ENCODE measurements at places on chromosomes 12 and 14. TPM values are rescaled to one million over a fixed set of nuclear protein-coding genes. Genes with fewer than 3 reads are reported as not detected.

The IL26 gene
- not detected for total RNA-seq

The PPTC7 gene
- total RNA-seq = 6.9 TPM

DNA sequence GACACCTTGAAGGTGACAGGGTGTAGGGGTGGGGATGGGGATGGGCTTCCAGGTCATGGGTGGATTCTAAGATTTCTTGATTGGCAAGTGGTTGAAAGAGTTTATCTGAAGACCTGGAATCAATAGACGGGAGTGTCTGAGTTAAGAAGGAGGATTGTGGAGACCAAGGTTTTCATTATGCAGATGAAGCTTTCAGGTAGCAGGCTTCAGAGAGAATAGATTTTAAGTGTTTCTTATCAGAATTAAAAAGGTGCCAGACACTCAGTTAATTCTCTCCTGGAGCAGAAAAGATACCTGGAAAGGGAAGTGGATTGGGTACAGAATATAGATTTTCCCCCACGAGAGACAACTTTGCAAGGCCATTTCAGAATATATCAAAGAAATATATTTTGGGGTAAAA lies 211.7 kb upstream of the PRICKLE1 start:
- DNase-seq = no peak

DNA sequence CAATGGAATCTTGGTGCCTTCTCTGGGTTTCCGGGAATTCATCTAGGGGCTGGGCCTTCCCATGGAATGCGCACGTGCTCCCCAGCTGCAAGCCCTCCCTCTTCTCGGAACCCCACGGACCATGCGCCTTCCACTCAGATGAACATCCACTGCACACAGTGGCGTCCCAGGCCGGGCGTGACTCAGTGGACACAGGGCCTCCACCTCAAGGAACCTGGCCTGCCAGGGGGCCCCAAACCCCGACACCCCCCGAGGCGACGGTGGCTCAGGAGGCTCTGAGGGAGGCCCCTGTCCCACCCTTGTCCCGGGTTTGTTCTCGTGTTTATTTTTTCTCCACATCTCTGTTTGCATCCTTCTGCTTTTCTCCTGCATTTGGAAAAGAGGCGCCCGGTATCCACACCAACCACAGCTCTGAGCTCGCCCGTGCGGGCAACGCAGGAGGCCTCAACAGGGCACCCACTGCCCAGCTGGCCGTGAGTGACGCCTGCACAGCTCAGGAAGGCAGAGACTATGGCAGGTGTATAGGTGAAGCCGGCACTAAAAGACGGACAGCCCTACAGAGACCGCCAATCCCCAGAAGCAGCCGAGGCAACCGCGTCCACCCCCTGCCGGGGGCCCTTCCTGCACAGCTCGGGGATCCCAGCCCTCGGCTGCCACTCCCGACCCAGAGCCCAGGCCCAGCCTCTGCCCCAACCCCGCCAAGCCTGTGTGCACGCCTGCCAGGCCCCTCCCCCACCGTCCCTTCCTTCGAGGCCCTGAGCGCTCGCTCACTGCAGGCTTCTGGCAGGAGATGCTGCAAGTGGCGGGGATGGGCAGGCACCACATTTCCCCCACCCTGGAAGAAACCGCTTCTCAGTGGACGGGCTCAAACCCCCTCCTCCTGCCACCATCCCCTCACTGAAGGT lies 23.8 kb upstream of the GALNT9 start:
- DNase-seq = no peak

GRCh38 chr14:104979758-104980610 lies 1.8 kb upstream of the AHNAK2 start:
- no peak for DNase-seq

GRCh38 chr12:22333713-22334409 lies 646 bp downstream of the ST8SIA1 start:
- no peak for DNase-seq
